ENCODE measurements at places on chromosomes 13 and 19.
A peak's percentile ranks its signal among the peaks of the same experiment; 100 is the strongest.

DNA sequence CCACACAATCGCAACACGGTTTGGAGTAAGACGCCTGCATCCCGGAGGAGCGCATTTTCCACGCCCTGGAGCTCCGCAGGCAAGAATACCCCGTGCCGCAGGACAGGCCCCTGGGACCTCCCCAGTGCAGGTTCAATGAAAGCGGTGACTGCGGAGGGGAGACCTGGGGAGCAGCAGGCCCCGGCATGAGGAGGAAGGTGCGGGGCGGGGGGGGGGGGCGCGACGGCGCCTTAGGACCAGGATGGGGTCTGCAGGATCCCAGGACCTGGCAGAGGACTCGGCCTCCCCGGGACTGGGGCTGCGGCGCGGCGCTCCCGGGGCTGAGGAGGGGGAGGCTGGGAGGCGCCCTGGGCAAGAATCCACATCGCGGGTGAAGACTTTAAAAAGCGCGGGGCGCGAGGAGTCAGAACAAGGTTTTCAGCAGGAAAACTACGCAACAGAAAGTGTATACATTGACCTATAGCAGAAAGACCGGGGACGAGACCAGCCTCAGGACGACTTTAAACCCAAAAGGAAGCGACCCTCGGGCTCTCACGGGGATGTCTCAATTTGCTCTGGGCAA is 432 bp downstream of the ZNF611 start:
- peak; percentile 22 for DNase-seq

GRCh38 chr13:52109116-52109670 is 19.7 kb downstream of the NEK5 start:
- DNase-seq, result no peak

DNA sequence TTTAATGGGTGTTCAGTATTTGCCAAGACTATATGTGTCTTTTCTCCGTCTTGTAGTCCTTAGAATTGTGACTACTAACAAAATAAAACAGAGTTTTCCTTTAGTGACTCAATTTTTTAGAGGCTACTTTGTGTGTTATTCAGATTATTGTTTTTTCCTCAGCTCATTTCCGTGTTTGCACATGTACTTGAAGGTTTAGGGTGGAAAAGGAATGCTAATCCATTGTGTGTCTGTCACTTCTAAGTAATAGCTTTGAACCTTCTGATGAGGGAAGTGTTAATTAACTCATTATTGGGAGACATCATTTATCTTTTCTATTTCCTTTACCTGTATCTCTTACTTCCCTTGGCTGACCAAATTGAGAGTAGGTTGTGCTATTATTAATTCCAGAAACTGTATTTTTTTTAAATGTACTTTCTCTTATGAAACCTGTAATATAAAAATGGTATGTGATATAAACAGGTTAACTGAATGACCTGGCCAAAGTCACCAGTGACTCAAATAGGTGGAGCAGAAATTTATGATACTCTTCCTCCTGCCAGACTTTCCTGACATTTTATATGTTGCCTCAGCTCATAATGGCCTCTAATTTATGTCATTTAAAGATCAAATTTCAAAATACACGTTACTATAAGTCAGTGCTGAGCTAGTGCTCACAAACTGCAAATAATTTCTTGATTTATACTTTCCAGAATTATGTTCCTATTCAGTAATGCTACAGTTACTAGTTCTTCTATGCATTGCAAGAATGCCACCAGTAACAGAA is 88.8 kb downstream of the LMO7 start:
- DNase-seq, result no peak

GRCh38 chr19:47296036-47296435 is 13.6 kb upstream of the C5AR1 start:
- DNase-seq, result peak; percentile 33

GRCh38 chr19:39968789-39969188 is 2.2 kb upstream of the PSMC4 start:
- no peak for DNase-seq

- no peak for DNase-seq
Measured at GRCh38 chr13:22776394-22777186, 404.2 kb upstream of the SGCG start.
